ENCODE measurements at places on chromosomes 6 and 20.

DNA sequence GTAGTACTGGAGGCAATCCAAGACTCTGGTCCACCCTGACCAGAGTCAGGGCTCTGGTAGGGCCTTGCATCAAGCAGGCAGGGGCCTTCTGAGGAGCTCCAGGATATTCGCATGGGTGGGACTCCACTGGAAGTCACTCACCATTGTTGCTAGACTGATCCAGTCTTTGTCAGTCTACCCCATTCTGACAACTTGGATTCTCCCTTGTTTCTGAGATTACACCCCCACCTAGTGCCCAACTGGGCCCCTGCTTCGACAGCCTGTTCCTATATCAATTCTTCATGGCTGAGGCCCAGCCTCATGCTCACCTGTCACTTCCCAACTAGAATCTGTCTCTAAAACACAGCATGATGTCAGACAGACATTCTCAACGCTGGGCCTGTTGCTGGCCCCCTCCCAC lies 5.2 kb downstream of the SLC35D3 start:
- no peak for DNase-seq

DNA sequence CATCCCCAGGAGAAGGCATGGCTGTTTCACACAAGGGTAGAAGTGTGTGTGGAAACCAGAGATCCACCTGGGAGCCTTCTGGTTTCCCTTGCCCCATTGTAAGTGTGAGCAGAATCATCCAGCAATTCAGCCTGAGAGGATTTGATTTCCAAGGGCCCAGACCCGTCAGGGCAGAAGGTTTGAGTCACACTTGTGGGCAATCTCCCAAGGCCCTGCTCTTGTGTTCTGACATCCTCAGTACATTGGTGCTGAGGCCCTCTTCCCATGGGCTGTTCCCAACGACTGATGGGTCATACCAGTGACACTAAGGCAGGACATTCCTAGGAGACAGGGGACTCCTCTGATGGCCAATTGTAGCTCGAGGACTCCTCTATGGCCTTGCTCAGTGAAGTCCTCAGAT lies 58.2 kb upstream of the POLR1H start:
- DNase-seq = no peak

DNA sequence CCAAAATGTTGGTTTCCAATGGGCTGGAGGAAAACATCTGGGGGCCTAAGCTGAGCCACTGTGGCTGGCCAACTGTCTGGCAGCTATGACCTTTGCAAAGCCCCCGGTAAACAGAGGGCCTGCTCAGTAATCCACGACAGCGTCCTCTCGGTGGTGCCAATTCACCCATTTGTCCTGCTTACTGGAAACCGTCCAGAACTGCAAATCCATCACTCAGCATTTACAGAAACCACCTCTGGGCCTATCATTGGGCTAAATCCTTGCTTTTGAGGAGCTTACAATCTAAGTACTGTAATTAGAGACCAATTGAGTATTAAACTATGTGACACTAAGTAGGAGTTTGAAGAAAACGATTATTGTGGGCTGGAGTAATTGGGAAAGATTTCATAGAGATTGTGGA lies 31.0 kb downstream of the ADAT2 start:
- no peak for DNase-seq

DNA sequence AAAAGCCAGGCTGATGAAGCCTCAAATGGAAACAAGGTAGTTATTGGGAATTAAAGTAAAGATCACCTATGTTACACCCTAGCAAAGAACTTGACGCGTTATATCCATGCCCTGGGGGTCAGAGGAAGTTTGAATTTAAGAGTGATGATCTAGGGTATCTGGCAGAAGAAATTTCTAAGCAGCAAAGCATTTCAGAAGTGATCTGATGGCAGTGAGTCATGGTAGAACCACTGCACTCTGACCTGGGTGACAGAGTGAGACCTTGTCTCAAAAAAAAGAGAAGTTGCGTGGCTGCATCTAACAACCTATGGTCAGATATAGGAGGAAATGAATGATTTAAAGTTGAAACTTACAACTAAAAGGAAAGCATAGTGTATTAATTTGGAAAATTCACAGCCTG lies 45.2 kb downstream of the SCP2D1 start:
- DNase-seq = no peak

GRCh38 chr6:17565399-17565798 lies 34.7 kb upstream of the FAM8A1 start:
- DNase-seq = no peak

DNA sequence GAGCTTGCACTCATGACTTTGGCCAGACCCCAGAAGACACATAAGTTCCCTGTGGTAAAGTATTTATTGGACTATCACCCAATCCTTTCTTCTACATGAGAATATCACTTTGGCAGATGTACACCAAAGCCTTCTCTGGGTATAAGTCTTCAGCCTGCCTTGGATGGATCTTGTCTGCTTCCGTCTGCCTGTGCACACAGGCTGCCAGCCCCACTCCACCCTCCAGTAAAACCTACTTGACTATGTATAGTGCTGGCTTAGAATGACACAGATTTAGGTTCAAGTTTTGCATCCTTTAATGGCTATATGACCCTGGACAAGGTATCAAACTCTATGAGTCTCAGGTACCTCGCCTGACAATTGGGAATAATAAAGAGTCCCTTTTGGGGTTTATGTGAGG lies 63.4 kb downstream of the BACH2 start:
- DNase-seq = no peak
